ENCODE measurements at places on chromosomes 12 and 14.

DNA sequence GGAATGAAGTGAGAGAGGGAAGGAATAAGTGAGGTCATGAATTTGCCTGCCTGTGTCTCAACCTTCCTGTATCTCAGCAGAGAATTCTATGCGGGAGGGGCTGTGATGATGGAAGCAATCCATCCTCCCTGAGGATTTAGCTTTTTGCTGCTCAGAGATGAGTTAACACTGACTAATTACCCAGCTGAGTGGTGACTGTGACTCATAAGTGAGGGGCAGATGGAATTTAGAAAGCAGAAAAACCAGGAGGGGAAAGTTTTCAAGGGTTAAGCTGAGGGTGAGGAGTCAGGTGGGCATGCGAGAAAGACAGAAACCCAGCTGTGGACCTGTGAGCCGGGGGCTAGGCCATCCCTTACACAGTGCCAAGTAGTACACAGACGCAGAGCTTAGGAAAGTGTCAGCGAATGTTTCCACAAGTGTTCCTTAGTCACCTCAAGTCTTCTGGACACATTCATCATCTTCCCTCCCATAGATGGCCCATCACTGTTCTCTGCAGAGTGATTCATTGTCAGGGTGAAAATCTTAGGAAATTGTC, 277.9 kb downstream of the IPO8 start:
- no peak for DNase-seq

GRCh38 chr12:73514672-73515071, 1023.0 kb upstream of the ATXN7L3B start:
- no peak for DNase-seq

DNA sequence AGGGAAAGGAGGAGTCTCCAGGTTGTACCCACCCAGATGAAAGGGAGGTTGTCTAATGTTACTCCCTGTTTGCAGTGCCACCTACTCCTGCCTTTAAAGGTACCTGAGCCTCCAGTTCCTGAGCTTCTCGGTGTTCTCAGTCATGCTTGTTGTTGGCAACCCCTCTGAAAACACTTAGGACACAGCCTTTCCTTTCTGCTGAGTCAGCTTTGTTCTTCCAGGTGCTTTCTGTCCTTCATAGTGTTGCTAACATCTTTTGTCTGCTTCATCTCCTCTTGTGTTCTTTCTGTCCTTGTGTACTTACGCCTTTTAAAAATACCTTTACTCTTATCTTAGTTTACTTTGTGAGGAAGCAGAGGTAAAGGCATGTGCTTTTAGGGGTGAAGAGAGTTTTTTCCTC, 97.0 kb upstream of the NEDD1 start:
- DNase-seq = no peak

DNA sequence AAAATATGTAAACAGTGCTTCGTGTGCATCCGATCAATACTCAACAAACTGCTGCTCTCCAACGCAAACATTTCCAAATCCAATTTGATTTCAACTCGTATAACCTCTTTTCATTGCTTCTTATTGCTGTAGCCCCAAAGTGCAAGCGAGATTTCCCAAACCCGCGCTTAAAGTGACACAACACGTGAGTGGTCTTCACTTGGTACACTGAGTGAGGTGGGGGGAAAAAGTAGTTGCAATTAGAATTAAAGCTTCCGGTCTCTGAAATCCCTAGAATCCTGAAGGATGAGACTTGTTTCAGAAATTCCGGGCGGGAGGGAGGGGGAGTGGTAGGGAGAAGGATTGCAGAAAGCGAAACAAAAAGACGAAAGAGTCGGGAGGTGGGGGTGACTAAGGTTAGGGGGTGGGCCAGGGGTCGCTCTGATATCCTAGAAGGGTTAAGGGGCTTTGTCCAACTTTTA, 387.5 kb downstream of the BCAT1 start:
- DNase-seq = no peak

GRCh38 chr14:102320033-102320660, 601 bp downstream of the ZNF839 start:
- DNase-seq = peak; percentile 47

GRCh38 chr14:55749201-55749812, 169.3 kb downstream of the KTN1 start:
- no peak for DNase-seq

DNA sequence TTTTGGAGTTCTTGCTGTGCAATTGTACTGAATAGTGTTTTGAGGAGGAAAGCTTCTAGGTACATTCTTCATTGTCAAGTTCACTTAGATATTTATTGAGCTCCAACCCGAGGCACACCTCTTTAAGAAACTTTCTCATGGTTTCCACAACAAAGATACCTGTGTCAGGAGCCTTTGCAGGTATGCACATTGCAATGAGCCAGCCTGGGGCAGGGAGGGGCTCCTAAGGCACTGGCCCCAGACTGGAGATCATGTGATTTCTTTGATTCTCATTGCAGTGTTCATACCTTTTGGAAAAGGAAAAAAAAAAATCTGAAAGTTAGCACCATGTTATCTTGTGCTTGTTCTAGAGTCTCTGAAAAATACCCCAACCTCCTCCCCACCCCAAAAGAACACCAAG, 80.3 kb downstream of the PRMT8 start:
- DNase-seq = peak; percentile 8

DNA sequence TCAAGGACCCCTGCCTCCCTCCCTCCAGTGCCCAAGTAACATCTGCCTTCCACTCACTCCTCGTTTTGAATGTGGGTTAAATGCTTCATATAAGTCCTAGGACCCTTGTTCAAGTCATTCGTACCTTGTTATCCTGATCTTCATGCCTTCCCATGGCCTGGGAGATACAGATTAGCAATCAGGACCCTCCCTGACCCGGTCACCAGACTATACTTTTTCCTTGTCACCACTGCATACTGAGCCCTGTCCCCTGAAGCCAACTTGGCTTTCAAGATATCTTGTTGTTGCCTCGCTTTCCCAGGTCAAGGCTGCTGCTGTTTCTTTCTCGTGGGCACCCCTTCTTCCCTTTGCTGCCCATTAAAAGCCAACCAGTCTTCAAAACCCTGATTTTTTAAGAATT, 208.5 kb downstream of the ANO2 start:
- DNase-seq = no peak

DNA sequence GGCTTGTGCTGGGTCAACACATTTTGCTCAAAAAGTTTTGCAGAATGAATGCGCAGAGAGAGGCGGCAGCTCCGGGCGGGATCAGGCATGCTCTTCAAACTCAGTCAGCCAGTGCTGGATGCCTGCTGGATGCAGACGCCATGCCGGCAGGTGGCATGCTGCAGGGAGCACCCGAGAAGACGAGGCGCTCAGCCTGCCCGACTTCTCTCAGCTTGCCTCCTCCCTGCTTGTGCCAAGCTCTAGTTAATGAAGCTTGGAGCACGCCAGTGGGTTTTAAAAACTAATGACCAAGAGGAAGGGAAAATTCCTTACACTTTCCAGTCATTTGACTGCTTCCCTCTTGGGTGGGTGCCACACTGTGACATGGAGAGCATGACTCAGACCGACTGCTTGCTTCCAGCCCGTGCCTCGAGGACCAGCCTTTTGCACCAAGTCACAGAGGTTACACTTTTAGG, 39.8 kb downstream of the SLC24A4 start:
- DNase-seq = no peak

All from SW480 (cell line).